Activated T-cell treated with anti-CD3 and anti-CD28 coated beads, Interleukin-2, amount 50 U/mL, for 48 hours (primary cell): ENCODE measurements at places on chromosomes 11 and 22.

DNA sequence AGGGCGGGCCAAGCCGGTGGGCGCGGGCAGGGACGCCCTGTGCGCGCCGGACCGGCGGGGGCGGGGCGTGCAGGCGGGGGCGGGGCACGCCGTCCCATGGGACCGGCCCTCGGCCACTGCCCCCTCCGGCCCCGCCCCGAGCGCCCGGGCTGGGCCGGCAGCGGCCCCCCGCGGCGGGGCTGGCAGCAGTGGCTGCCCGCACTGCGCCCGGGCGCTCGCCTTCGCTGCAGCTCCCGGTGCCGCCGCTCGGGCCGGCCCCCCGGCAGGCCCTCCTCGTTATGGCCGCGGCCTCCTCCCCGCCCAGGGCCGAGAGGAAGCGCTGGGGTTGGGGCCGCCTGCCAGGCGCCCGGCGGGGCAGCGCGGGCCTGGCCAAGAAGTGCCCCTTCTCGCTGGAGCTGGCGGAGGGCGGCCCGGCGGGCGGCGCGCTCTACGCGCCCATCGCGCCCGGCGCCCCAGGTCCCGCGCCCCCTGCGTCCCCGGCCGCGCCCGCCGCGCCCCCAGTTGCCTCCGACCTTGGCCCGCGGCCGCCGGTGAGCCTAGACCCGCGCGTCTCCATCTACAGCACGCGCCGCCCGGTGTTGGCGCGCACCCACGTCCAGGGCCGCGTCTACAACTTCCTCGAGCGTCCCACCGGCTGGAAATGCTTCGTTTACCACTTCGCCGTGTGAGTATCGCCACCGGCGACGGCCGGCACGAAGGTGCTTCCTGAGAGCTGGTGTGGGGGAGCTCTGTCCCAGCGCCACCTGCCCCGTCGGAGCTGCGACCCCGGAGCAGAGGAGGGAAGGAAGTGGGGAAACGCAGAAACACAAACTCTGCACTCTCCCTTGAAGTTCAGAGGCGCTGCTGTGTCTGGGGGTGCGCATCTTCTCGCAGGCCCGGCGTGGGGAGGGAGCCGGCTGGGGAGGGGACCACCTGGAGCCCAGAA lies at the start of gene KCNQ1:
KCNQ1 (plus strand) TSS at position 188 of the 925 bp plus-strand sequence; CDS start at position 279, 91 bp downstream.
- peak; percentile 65 for DNase-seq

- DNase-seq: no peak
Observed at GRCh38 chr11:1458340-1459218, 28.0 kb downstream of the MOB2 start.

- no peak for DNase-seq
Observed at GRCh38 chr22:40967111-40967760, 16.1 kb downstream of the RBX1 start.

- DNase-seq: no peak
Observed at GRCh38 chr22:50611341-50612060, 10.9 kb downstream of the MAPK8IP2 start.

DNA sequence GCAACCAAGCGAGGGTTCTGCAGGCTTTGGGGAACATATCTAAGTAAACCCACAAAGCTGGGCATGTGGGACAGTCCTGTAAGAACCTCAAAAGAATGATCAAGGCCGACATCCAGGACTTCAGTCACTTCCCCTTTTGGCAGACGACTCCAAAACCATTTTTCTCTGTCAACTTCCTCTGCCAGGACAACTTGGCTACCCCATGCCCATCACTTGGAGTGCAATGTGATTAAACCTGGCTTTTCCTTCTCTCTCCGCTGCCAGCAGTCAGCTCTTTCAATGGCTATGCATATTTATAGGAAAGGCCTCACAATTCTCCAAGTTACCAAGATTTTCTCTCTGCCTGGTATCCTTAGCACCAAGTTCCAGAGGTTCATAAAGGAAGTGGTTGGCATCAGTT lies 78.9 kb downstream of the C11orf58 start:
- no peak for DNase-seq

DNA sequence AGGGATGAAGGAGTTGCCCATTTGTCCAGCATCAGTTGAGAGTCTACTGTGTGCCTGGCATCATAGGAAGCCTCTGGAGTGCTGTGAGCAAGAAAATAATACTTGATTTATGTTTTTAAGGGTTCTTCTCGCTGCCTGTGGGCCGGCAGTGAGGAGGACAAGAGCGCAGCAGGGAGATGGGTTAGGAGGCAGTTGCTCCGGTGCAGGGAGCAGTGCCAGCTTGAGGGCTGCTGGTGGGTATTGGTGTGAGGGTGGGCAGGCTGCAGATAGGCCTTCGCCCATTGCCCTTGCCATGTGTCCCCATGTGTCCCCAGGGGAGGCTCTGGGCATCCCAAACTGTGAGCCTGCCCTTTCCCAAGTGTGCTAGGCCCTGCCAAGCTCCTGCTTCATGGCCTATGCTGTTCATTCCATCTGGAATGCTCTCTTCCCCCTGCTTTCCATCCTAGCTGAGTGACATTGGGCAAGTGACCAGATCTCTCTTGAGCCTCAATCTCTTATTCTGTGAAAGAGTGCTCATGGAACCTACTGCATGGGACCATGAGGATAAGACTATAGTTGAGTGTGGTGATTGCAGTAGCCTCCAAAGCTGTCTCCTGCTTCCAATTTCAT lies 19.8 kb downstream of the BMAL1 start:
- DNase-seq: no peak

- DNase-seq: no peak
Observed at GRCh38 chr22:44042249-44043218, 18.4 kb downstream of the PARVB start.

DNA sequence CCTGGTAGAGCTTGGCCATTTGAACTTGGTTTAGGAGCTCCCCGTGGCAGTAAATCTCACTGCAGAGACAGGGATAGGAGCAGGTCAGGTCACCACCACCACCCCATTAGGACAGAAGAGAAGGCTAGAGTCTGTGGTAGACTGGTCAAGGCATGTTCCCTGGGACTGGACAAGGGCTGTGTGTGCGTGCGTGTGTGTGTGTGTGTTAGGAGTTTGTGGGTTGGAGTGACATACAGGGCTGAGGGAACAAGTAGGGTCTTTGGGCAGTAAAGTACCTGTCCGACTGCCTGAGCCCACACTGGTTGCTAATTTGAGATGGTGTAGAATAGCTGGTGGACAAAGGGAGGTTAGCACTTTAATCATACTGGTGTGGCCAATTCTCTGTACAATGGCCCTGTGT lies 16.1 kb downstream of the TREH start:
- DNase-seq: no peak

DNA sequence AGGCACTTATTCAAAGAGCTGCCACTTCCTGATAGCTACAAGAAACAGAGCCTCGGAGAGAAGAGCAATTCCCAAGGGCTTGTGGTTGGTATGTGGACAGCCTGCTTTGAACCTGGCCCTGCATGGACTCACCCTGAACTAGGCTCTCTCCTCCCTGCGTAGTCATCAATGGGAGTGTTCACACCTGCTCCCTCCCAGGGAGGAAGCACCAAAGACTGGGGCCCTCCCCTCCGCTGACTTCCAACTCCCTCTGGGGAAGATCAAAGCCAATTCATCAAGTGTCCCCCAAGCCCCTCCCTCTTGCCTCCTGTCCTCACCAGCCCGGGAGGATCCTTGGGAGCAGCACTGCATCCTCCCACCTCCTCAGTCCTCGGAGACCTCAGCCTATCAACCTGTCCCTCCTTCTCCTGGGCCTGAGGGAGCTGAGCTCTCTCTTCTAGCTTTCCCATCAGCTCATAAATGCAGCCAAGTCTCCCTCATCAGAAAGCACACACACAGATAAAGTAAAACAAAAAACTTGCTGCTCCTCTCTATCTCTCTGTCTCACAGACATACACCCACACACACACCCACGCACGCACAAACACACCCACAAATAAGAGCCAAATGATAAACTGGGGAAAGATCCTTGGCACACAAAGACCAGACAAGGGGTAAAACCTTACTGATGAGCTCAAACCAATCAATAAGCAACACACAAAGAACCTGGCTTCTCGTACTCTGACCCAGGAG lies 3.3 kb downstream of the A4GALT start:
- no peak for DNase-seq

- no peak for DNase-seq
Observed at GRCh38 chr11:9875862-9876261, 212.0 kb downstream of the SWAP70 start.

GRCh38 chr11:64810891-64811272 lies 531 bp upstream of the MEN1 start:
- no peak for DNase-seq

GRCh38 chr11:115321605-115322289 lies 182.5 kb downstream of the CADM1 start:
- DNase-seq: no peak

DNA sequence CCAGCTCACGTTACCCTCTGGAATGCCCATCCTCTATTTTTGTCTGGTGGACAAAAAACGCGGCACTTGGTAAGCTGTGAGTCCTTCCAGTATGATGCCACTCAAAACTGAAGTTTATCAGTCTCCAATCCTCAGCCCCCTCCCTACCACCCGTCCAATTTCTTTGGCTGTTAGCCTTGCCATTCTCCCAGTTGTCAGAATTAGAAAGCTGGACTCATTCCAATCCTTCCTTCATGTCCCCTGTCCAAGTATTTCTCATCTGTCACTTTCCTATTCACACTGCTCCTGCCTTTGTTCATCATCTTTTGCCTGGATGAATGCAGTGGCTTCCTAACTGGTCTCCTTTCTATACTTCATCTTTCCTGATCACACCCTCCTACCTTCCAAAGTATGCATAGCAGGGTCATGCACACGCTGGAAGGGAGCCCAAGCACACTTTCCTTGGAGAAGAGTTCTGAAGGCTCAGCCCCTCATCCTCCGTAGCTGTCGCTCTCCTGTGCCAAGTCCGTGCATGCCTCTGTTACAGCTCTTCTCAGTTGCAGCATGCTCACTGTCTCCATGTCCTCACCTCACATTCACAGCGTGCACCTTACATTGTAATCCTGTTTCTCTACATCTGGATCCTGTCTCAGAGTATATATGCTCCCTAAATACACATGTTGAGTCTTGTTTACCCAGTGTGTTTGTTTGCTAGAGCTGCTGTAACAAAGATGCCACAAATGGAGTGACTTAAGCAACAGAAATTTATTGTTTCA lies 19.4 kb downstream of the APLP2 start:
- DNase-seq: no peak

DNA sequence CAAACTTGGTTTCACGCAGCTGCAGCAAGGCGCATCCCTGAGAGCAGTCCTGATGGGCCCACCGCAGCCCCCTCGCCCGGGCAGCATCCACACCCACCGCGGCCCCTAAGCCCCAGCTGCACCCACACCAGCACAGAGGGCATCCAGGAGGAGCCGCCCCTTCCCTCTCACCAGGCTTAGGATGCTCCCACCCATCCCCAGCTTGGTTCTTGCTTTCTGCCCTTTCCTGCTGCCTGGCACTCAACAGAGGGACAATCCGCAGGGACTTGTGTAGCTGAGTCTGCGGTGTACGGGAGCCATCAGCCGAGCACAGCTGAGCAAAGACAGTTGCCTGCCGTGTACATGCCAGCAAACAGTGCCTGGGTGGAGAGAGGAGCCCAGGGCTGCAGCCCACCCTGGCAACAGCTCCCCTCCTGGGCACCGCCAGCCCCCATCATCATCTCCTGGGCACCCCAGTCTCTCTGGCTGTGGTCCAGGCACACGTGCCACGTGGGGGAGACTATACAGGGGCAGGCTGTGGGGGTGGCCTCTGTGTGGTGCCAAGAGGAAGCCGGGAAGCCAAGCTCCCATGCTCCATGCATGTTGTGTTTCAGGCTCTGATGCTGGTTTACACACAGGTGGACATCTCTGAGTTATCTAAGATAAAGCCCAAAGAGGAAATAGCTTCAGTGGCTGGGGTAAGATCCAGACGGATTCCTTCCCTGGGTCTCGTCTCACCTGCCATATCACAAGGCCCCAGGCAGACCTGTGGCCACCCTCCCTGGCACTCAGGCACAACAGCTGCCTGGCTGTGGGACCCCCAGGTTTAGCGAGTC lies 36.0 kb upstream of the GNB1L start:
- DNase-seq: no peak

DNA sequence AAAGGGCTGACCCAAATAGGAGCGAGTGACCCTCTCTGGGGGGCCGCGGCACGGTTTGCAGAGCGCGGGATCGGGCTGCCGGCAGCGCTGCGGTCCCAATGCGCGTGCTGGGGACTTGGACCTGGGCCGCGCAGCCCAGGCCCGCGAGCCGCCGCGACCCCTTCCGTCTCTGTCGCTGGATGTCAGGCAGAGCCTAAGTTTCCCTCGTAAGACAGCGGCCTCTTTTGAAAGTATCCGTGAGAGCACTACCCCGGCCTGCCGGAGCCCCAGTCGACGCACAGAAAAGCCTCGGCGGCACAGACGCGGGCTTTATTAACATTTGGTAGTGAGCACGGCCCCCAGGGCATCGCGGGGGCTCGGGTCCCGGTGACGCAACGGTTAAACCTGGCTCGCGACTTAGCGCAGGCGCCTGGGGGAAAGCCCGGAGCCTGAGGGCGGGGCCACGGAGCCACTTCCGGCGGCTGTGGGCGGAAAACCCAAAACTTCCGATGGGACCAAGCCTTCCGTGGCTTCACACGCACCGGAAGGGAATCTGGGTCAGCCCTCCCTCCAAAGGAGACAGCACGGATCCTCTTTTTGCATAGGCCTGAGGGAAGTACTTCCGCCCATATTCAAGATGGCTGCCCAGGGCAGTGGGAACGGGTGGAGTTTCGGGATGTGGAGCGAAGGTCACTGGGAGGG lies 14.8 kb downstream of the BAD start:
- DNase-seq: peak; percentile 99

DNA sequence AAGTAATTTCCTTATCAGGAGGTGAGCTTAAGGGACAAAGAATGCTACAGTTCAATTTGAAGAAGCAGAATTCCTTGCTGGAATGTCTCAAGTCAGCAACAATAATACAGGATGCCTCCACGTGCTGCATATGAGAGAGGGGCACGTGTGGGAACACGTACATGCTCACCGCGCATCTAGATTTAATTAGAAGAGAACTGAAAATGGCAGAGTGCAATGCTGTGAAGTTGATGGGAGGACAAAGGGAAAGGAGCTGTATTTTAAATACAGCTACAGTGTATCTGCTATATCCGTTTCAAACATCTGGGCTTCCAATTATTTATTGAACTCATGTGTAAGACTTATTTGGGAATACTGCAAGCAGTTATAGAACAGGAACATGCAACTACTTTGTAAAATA lies 328.7 kb downstream of the SOX6 start:
- no peak for DNase-seq

DNA sequence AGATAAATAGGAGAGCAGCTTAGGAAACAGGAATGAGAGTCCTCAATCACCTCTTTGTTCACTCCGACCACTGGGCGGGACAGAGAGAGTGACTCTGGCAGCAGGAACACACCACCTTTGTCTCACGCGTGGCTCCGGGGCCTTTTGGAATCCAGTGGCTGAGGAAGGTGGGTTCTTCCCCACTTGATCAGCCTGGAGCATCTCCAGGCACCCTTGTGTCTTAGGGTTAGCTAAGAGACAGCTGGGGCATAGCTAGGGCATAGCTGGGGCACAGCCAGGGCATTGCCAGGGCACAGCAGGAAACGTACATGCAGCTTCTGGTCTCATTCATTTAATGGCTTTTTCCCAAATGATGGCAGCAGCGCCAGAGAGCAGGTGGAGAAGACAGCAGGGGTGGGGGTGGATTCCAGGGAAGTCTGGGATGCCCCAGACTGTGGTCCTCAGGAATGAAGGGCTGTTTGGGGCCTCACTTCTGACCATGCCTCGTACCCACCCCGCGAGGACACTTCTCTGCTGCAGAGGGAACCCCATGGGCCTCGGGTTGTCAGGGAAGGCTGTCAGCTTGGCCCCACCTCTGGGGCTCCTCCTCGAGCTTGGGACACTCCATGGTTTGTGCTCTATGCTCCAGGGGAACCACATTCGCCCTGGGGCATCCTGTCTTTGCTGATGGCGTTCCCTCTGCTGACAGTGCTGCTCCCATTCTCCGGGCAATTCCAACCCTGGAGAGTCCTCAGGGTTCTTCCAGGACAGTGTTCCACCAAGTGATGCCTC lies 30.4 kb upstream of the SHANK2 start:
- no peak for DNase-seq

- peak; percentile 90 for DNase-seq
Observed at GRCh38 chr22:19730655-19731360, 7.5 kb downstream of the GP1BB start.
